ENCODE measurements at places on chromosomes 2 and 18.
A peak's percentile ranks its signal among the peaks of the same experiment; 100 is the strongest.

GRCh38 chr2:240249423-240250149, 109.1 kb upstream of the OTOS start:
- DNase-seq: no peak

DNA sequence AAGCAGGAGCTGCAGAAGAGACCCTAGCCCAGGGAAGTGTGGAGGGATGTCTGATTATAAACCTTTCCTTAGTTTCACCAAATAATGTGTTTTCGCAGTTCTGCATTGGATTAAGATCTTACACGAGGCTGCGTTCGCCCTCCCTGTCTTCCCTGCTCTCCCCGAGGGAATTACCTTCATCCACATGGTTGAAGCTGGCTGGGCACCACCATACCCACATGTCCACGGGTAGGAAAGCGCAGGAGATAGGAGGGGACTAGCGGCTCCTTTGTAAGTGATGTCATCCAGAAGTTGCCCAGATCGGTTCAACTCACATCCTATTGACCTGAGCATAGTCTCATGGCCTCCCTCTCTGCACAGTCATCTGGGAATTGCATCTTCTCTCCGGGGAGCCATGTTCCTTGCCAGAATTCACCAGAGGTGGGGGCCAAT, 1.1 kb downstream of the TTL start:
- no peak for DNase-seq

DNA sequence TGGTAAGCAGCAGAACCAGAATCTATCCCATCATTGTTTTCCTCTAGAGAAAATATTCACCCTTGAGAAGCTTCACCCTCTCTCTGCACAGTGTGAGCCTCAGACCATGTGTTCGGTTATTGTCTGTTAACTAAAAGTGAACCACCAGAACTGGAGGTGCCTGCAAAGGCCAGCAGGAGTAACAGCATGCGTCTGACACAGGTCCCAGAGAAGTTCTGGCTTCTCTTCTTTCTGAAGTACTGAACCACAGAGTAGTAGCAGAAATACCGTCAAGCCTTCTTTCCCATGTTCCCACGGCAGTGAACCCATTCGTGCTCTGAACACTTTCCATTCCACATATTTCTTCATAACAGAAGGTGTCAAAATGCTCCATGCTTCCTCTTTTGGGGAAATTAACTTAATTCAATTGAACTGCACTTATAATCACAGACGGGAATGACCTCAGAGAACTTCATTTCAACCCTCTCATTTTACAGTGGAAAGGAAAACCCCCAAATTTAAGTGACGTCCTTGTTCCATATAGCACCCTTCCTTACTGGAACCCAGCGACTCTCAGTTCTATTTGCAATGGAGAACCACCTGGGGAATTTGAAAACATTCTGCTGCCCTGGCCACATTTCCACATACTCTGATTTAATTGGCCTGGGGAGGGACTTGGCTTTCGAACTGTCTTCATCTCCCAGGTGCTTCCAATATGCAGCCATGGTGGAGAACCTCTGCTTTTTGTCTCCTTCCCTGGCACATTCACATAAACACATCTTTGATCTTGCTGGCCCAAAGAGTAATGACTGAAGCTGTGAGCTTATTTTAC, 519.1 kb downstream of the RNF144A start:
- DNase-seq: no peak

GRCh38 chr2:30367232-30368070, 79.6 kb upstream of the LCLAT1 start:
- no peak for DNase-seq

DNA sequence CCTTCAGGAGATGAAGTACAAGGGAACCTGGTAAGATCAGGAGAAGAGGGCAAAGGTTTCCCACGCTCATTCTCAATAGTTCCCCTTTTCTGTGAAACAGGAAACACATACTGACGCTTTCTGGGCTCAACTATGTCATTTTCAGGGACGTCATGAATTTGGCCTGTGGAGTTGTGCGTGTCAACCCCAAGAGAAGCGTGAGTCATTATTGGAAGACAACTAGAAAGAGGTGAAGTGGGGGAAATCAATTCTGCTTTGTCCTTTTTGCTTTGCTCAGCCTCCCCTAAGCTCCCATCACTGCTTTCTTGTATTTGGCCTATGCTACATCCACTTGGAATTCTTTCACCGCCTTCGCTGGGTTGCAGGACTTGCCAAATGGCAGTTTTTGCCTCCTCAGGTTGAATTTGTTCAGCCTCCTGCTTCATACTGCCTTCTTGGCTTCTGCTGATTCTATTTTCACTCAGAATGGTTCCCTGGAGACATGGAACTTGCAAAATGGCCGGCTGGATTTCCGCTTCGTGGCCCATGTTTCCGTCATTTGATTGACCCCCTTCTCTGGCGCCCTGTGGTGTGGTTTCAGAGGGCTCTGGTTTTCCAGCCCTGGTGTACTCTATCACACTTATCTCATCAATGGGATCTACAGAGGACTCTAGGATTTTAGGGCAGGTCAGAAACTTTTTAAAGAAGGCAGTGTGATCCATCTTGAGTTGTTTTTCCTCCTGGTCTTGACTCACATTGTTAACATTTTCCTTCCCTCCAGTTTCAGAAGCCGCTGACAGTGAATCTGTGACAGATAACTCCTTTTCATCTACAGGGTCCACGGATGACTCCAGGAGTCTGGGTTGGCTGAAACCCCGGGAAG, 93.3 kb downstream of the ALPK2 start:
- peak; percentile 99 for DNase-seq

DNA sequence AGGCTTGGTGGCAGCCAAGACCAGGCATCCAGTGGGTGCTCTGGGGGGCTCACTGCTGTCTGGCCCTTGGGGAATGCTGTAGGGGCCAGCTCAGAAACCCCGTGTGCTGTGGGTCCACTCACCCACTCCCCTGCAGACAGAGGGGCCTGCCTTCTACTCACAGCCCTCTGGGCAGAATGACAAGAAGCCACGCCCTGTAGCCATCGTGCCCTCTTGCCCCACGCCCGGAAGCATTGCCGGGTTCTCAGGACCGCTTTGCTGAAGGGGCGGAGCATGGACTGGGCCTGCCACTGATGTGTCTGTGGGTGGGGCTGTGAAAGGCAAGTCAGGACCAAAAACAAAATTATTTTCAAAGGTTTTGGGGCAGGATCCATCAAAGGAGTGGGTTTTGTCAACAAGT, 27.8 kb downstream of the GLI2 start:
- no peak for DNase-seq

DNA sequence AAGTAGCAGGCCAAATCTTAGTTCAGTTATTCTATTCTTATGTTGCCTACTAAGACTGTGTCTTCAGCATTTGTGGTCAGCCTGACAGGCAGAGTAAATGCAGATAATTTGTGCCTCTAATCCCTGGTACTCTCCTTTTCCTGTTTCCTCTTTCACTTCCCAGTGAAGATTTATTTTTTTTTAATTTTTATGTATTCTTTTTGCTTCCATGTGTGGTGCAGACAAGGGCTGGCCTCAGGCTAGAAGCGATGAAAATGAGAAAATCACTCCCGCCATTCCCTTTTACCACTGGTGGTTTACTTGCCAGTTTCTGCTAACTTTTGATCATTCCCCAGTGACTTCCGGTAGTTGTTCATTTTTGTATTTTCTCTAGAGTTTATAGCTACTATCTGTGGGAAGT, 30.9 kb downstream of the DSEL start:
- no peak for DNase-seq

GRCh38 chr18:28041366-28041765, 135.6 kb downstream of the CDH2 start:
- DNase-seq: no peak

- peak; percentile 24 for DNase-seq
Observed at GRCh38 chr2:42342061-42342794, 18.8 kb downstream of the COX7A2L start.

- DNase-seq: no peak
Observed at GRCh38 chr18:11497585-11497984, 111.8 kb upstream of the SLC35G4 start.

GRCh38 chr2:143514413-143514812, 385.2 kb downstream of the ARHGAP15 start:
- no peak for DNase-seq

DNA sequence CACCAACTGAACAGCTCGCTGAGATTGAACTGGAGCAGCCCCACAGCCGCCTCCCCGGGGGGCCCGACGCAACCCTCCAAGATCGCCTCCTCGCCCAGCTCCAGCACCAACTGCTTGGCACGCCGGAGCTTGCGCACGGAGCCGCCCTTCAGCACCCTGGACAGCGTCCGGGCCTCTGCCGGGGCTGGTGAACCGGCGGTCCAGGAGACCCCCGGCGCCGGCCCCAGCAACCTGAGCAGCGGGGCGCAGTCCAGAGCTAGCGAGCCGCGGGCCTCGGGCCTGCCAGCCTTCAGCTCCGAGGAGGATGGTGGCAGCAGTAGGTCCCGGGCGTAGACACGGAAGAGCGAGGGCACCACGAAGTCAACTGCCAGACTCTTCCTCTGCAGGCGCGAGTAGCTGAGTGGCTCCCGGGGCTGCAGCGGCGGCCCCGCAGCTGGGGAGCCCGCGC, 1.2 kb downstream of the ALK start:
- DNase-seq: no peak

- peak; percentile 81 for DNase-seq
Observed at GRCh38 chr2:10120158-10120876, 2.2 kb upstream of the RRM2 start.

DNA sequence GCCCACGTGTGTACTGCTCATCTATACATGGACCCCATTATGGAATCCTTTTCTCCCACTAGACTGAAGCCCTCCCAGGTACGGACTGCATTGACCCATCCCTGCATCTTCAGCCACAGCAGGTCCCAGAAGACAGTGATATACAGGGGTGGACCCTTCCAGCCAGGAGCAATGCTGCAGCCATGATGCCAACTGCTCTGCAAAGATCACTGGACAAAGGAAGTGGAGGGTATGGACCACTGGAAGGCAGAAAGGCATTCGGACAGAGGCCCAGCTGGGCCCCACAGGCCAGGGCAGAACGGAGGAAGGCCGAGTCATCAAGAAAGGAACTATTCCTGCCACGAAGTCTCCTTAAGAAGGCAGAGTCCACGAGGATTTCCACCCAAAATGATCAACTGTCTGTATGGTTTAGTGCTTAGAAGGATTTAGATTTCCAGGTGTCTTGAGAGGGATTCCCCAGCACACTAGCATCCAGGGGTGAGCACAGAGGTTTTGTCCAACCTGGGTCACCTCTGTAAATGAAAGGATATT, 93.4 kb downstream of the TWIST2 start:
- DNase-seq: no peak

- DNase-seq: no peak
Observed at GRCh38 chr2:85682378-85682777, 11.8 kb upstream of the GNLY start.

GRCh38 chr2:73862987-73863386, 29.8 kb upstream of the ACTG2 start:
- no peak for DNase-seq

- no peak for DNase-seq
Observed at GRCh38 chr2:74515981-74516633, 1.9 kb downstream of the TLX2 start.

DNA sequence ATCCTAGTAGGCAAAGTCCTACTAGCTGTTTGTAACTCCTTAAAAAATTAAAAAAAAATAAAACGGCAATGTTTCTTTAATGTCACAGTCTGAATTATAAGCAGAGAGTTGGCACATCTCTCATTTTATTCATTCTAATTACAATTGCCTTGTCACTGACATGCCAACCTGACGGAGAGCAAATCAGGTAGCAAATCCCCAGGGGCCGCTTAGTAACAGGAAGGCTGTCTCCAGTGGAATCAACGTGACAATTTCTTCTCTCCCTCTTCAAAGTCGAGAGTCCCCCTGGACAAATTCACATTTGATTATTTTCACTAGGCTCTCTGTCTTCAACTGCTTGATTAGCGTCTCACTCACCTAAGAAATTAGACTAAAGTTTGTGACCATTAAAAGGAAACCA, 1598.9 kb upstream of the PIK3C3 start:
- DNase-seq: no peak

DNA sequence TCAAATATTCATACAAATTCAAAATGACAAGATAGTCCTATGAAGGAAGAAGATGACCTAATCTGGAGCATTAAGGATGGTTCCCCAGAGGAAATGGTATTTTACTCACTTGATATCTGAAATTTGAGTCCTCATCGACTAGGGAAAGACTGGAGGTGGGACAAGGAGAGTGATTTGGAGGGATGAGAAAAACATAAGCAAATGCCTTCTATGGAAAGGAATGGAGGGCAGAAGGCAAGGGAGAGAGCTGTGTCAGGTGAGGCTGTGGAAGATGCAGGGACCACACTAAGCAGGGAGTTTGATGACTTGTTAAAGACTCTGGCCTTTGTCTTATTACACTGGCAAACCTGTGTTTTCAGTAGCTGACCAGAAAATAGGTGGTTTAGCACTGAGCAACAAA, 38.4 kb downstream of the CALCRL start:
- no peak for DNase-seq

DNA sequence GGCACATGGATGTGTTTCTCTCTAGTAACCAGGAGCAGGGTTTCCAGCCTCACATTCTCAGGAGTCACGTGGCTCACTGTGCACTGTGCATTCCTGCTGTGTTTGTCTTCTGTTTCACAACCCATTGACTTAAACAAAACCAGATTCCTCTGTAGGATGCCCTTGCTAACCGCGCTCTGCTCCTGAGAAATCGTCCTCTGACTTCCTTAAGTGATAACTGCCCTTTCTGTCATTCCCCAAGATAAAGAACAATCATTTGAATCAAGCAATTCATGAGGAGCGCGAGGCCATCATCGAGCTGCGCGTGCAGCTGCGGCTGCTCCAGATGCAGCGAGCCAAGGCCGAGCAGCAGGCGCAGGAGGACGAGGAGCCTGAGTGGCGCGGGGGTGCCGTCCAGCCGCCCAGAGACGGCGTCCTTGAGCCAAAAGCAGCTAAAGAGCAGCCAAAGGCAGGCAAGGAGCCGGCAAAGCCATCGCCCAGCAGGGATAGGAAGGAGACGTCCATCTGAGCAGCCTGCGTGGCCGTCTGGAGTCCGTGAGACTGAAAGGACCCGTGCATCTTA, 60.2 kb downstream of the RALBP1 start:
- no peak for DNase-seq

DNA sequence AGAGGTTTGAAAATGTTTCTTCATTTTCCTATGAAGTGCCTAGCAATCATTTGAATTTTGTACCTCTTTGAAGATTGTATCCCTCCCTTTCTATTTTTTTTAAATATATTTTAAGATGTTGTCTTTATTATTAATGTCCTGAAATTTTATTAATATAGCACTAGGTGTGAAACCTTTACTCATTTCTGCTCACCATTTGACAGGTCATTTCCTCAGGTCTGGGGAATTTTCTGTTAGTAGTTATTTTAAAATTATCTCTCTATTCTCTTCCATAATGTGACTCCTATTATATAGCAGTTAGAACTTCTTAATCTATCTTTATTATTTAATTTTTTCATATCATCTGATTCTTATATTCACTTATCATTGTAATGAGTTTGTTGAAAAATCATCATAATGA, 1038.6 kb upstream of the SLC39A10 start:
- DNase-seq: no peak

- DNase-seq: no peak
Observed at GRCh38 chr2:64593035-64593655, 60.6 kb downstream of the SERTAD2 start.

DNA sequence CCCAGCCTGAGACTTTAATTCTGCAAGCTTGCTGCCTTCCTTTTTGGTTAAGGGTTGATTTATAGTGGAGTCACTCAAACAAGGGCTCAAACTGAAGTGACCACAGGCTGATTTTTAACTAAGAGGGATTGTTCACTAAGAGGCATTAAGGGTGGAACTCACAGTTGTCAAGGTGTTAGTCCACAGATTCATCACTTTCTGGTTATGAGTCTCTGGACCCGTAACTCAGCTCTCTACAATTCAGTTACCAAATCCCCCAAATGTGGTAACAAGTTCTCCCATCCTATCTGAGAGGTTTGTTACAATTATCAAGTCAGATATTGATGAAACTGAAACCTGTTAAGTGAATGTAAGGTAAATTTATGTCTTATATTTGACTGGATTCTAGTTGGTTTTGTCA, 185.9 kb upstream of the KLHL14 start:
- no peak for DNase-seq
